ENCODE measurements at places on chromosomes 12 and 14.
A peak's percentile ranks its signal among the peaks of the same experiment; 100 is the strongest.

DNA sequence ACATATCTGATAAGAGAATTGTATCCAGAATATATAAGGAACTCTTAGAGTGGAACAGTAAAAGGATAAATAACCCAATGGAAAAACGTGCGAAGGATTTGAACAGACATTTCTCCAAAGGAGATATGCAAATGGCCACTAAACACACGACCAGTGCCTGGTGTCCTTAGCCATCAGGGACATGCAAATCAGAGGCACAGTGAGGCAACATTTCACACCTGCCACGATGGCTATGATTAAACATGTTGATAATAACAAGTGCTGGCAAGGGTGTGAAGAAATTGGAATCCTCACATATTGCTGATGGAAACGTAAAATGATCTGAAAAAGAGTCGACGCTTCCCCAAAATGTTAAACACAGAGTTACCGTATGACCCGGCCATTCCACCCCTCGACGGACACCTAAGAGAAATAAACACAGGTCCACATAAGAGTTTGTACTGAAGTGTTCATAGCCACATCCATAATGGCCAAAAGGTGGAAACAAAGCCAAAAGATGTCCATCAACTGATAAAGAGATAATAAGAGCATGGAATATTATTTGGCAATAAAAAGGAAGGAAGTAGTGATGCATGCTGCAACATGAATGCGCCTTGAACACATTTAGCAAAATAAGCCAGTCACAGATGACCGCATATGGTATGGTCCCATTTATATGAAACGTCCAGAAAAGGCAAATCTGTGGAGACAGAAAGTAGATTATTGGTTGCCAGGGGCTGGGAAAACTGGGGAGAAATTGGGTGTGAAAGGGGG, 6.3 kb upstream of the TMEM121 start:
- DNase-seq, result no peak

DNA sequence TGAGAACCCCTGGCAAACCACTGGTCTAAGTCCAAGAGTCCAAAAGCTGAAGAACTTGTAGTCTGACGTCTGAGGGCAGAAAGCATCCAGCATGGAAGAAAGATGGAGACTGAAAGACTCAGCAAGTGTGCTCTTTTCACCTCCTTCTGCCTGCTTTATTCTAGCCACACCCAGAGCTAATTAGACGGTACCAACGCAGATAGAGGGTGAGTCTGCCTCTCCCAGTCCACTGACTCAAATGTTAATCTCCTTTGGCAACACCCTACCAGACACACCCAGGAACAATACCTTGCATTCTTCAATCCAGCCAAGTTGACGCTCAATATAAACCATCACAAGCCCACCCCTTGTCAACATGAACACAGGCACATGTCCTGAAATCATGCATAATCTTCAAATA, 155.1 kb downstream of the CCDC59 start:
- DNase-seq, result no peak

- DNase-seq, result no peak
Measured at GRCh38 chr14:39451811-39452210, 19.6 kb upstream of the FBXO33 start.

GRCh38 chr12:120554678-120555077, 20.5 kb downstream of the RNF10 start:
- no peak for DNase-seq

GRCh38 chr12:57145460-57146059, 1.9 kb downstream of the LRP1-AS start:
- DNase-seq, result no peak

DNA sequence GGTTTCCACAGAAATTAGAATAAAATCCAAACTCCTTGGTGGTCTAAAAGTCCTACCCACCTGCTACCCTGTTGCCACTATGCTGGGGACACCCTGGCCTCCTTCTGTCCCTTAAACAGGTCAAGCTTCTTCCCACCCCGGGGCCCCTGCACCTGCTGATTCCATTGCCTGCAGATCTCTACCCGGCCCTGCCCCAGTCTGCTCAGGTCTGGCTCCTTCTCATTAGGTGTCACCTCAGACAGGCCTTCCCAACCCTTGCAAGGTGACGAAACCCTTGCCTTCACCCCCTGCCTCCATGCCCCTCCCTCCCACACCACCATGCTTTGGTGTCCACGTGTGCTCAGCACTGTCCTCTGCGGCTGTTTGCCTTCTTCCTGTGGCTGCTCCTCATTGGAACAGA, 170.6 kb downstream of the PIWIL1 start:
- DNase-seq, result no peak

DNA sequence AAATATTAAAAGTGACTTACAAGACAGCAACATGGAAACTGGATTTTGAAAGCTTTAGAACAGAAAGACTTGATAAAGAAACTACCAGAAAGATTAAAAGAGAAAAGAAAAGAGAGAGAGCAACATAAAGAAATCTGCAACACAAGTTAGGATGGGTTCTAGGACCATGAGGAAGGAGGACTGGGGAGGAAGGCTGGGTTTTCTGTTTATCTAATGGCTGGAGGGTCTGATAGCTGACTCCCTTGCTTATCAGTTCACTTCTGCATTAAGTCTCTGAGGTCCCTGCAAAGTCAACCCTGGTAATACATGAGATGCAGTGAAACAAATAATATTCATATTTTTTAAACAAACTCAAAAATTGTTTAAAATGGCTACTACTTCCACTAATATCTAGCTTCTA, 90.1 kb downstream of the RPAP3 start:
- no peak for DNase-seq

DNA sequence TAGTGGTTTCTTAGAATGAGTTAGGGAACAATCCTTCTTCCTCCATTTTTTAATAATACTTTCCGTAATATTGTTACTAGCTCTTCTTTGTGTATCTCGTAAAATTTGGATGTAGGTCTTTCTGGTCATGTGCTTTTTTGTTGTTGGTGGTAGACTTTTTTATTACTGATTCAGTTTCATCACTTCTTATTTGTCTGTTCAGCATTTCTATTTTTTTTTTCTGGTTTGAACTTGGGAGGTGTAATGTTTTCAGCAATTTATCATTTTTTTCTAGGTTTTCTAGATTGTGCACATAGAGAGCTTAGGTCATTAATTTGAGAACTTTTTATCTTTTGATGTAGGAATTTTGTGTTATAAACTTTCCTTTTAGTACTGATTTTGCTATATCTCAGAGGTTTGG, 1299.9 kb downstream of the FSCB start:
- no peak for DNase-seq

DNA sequence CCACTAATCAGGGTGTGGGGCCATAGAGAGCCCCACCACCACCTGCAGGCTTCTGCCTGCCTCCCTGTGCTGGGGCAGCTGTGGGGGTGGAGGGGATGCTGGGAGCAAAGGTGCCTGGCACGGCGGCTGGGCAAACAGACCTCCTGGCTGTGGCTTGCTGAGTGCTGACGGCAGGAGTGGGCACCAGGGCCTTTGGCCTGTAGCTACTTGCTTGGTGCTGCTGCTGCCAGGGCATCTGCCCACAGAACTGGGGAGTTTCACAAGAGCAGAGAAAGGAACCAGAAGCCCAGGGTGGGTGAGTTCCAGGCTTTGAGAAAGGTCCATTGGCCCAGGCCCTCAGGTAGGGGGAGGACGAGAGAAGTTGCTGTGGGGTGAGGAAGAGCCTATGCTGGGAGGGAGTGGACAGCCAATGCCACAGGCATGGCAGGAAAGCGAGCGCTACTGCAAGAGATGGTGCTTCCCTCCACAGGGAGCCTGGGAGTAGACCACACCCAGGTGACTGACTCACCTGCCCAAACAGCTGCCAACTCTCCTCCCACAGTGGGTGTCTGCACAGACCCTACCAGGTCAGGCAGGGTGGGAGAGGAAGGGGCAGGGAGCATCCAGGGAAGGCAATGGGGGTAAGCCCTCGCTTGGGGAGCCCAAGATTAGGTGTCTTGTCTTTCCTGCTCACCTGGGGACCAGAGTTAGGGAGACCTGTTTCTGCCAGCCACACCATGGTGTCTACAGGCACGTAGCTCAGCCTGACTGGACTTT, 39.0 kb upstream of the HDAC7 start:
- no peak for DNase-seq

DNA sequence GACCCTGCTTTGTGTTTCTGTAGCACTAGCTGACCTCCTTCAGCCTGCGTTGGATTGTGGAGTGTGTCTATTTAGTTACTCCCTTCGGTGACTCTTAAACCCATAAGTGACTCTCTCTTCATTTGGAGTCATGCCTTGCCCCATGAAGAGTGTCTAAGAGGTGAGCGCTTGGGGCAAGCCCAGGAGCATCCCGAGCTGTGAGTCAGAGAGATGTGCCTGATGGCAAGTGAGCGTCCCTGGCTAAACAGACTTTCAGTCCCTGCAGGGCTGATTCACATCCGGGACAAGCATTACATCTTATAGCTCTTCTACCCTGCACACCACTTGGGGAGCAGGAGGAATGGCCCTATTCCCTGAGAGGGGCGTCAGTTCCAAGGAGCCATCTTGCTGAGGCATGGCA, 24.3 kb upstream of the ATF1 start:
- no peak for DNase-seq

DNA sequence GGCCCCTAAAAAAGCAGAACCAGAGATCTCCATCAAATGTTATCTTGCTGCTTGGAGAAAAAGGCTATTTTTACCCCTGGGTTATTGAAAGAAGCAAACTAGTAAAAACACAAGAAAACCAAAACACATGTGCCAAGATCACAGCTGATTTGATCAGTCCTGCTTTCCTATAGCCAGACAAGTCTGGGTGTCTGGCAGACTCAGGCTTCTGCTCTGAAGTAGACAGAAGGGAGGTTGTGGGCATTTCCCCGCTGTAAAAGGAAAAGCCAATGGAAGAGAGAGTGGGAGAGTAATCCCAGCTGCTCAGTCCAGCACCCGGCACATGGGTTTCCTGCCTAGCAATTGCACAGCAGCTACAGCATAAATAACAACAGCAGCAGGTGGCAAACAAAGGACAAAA, 177.9 kb downstream of the PHLDA1 start:
- DNase-seq, result no peak

DNA sequence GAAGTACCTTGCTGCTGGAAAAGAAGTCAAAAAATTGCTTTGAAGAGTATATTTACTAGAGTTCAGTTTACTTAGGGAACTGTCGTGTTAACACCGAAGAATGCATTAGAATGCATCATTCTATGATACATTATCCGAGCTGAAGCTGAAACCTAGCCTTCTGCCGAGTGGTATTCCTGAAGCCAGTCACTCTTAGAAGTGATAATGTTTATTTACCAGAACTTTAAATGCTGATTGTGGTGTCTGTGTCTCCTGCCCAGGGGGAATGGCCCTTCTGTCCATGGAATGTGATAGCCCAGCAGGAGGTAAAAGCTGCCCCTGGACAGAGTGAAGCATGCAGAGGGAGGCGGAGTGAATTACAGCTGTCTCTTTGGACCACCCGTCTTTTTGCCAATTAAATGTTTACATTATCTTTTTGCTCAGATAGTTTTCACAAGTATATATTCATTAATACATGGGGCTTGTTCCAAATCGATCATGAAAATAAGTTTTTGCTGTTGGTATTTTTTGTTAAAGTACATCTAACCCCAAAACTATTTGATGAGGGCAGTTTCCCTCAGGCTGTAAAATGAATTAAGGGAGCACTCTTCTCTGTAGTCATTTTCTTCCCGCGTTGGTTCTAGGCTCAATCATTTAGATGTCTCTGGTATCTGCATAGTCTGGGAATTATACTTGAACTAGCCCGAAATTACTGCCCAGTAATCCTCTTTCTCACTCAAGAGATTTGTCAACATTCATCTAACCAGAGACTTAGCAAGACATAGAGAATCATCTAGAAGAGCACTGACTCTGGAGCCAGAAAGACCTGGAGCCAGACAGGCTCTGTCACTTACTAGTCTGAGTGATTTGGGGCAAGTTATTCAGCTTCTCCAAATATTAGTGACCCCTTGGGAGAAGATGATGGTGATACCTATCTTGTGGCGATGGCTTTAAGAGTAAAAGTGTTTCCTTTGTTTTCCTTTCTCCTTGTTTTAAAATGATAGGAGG, 147.6 kb downstream of the CRADD start:
- peak; percentile 93 for DNase-seq

DNA sequence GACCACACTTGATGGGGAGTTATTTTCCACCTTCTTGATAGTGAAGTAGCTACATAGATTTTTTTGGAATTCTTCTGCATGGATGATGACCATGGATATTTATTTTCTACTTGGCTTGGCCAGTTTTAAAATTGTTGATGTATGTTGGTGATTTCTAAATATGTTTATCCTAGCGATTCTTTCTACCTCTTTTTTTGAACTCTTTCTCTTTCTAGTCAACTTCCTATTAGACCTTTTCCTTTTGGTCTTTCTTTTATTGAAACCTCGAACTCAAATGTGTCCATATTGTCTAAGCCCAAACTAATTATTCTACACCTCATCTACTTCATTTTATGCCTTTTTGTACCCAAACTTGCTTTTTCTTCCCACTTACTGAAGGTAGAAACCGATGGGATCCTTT, 37.0 kb downstream of the CCDC91 start:
- DNase-seq, result no peak

- no peak for DNase-seq
Measured at GRCh38 chr14:101177301-101177971, 273.9 kb upstream of the RTL1 start.

GRCh38 chr12:2165021-2165420, 112.2 kb downstream of the CACNA1C start:
- no peak for DNase-seq

DNA sequence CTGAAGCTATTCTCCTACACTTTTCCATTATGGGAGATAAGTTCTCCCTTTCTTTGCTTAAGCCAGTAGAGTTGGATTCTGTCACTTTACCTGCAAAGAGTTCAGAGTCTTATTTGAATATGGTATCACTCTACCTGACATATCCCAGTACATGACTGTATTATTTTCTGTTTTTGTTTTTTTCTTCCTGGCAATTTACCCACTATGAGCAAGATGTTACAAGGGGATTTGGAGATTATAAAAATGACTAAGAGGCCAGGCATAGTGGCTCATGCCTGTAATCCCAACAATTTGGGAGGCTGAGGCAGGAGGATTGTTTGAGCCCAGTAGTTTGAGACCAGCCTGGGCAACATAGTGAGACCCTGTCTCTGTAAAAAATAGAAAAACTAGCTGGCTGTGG, 46.4 kb upstream of the CHST11 start:
- no peak for DNase-seq

GRCh38 chr14:103301512-103302354, 32.3 kb upstream of the EIF5 start:
- DNase-seq, result no peak

DNA sequence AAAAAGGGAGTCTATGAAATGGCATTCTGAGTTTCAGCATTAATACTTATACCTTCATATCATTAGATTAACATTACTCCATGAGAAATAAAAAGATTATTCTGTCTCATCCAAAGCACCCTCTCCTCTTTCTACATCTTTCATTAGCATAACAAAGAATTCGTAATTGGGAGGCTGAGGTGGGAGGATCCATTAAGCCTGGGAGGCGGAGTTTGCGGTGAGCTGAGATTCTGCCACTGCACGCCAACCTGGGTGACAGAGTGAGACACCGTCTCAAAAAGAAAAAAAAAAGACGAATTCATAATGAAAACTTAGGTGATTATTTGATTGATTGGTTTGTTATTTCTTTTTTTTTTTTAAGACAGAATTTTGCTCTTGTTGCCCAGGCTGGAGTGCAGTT, 1.8 kb upstream of the CDK17 start:
- DNase-seq, result peak; percentile 53
